ENCODE measurements at places on chromosomes 16 and 17.

- DNase-seq, result no peak
These were observed 52.4 kb upstream of the IRX5 start for GRCh38 chr16:54878301-54878700.

- no peak for DNase-seq
These were observed 14.8 kb downstream of the VASN start for GRCh38 chr16:4386451-4386805.

- DNase-seq, result no peak
These were observed 2.8 kb upstream of the LPCAT2 start for GRCh38 chr16:55506083-55506482.

GRCh38 chr17:27810902-27811557, 10.7 kb upstream of the NOS2 start:
- DNase-seq, result no peak

DNA sequence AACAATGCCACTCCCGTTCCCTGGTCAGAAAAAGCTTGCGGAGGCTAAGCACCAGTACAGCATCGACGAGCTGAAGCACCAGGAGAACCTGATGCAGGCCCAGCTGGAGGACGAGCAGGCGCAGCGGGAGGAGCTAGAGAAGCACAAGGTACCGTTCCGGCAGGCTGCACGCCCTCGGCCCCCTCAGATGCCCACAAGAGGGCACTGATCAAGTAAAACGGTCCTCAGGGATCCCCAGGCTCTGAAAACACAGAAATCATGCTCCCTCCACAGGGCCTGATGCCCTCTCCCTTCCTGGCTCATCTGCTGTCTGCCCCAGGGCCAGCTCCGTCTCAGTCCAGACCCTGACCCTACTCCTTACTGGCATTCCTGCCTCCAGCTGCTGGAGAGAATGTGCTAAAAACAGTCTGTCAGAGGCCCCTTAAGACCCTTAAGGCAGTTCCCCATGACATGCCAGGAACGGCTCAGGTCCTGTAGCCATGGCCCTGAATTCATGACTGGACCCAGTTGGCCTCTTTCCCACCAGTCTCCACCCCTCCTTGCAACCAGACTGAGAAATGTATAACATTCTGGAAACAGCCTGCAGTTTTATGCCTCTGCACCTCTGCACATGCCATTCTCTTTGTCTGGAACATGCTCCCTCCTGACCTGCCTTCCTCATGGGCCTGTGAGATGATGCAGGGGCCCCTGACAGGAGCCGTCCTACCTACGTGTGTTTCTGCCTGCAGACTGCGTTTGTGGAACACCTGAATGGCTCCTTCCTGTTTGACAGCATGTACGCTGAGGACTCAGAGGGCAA, 21.8 kb downstream of the DRC3 start:
- DNase-seq, result peak; percentile 42

DNA sequence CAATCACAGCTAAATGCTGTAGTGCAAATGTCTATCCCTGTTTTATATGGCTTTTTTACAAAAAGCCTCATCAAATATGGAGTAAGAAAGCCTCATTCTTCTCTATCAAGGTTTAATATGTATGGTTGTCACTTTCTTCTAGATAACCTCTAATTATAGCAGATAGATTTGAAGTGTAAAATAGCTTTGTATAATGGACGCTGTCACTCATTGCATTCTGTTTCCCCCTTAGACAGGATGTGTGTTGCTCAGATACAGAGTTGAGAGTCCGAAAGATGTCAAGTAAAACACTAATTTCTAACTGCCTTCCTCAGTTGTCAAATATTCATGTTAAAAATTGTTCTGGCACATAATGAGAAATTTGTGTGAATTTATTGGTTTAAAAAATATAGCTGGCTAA, 88.0 kb downstream of the NLK start:
- DNase-seq, result no peak

DNA sequence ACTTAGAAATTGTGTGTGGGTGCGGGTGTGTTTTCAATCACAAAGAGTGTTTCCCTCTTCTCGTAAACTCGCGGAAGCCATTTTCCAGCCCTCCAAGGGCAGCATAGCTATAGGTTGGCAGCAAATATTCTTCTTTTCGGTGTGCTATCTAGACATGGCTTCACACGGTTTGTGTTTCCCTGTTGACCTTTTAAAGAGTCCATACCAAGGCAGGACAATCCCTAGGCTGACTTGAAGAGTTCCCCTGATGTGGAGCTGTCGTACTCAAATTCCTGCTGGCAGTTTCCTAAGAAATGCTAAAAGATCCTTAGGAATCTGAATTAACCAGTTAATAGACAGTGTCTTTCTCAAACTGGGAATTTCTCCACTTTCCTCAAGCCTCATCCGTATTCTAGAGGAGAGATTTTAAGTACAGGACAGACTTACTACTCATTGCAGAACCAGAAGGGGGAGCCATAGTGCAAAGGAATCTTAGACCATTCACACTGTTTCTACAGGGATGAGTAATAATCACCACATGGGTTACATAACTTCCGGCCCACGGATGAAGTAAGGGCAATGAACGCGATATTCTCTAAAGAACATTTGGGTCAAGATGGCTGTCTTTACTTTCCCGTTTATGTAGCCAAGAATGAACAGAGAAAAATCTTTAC, 288.6 kb upstream of the ELAC2 start:
- DNase-seq, result no peak

DNA sequence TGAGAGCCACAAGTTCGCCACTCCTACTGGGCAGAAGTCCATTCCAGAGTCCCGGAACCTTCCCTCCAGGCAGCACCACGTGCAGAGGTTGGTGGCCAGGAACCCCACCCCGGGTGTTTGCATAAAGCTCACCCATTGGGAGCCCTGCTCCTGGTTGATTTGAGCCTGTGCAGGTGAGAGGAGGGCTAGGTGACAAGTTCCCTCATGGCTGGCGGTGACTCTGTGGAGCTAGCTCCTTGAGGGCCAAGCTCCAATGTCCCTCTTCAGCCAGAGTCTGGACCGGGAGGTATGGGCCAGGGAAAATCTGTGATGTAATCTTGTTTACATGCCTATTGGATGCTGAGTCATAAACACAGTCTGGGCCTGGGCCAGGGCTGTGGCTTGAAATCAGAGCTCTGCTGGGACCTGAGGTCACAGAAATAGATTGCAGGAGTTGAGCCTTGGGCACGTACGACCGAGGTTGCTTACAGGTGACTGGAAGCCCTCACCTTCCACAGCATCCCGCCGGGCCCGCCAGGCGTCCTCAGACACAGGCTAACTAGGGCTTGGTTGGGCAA, 118.9 kb downstream of the AATF start:
- no peak for DNase-seq

DNA sequence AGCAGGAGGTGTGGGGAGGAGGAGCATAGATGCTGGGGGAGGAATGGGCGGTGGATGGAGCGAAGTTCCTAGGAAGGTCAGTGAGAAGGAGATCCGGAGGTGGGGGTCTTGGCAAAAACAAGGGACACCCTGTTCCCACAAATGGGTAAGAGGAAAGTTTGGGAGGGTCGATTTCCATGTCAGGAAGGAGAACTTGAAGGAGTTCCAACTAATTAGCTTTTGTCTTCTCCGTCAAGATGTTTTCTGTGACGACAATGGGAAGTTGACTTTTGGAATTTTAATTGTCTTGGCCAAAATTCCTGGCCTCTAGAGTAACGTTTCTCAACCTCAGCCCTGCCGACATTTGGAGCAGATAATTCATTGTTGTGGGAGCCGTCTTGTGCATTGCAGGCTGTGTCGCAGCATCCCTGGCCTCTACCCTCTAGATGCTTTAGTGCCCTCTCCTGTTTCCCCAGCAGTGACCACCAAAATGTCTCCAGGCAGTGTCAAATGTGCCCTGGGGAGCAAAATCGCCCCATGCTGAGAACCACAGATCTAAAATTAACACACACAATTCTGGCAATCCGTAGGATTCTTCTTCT, 97.1 kb downstream of the PITPNC1 start:
- DNase-seq, result no peak

GRCh38 chr17:7137171-7137943, 22.7 kb upstream of the ASGR2 start:
- no peak for DNase-seq

DNA sequence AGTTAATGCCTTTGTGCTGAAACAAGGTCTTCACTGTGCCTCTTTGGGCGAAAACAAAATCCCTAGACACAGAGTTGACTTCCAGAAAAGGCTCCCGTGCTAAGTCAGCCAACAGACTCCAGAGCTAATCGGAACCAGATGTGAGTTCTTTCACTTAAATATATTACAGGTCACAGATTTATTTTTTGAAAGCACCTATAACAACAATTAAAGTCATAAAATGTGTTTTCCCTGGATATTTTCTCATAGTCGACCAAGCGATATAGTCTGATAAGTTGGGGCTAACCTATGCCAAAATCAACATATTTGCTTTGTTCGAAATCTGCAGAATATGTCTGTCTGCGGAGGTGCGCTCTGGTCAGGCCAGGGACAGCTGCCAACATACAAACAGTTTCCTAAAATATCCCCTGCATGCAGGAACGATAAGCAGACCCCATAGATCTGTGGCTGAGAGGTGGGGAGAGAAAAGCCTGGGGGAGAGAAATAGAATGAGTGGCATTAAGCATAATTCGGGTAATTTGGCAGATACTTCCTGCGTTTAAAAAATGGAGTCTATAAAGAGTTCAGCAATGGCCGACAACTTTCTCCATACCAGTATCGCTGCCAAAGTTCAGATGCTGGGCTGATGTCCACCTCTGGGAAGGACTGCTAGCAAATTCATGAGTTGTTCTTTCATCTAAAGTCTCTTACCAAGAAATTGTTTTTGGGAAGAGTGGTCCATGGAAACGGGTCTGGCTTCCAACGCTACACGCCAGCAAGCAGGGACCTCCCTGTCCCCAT, 50.8 kb upstream of the MYH10 start:
- DNase-seq, result no peak

DNA sequence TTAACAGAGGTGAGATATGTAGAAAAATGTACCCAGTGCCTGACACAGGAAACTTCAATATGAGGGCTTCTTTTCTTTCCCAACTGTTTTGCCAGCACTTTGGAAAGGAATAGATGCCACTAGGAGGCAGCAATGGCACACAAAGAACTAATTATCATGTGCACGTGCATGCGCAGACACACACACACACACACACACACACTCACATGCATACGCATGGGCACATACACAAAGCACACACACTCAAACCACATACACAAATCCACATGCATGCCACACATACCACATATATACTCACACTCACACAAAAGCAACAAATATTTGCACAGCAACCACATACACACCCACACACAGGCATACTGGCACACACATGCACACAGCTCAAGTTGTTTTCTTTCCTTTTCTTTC, 8.8 kb upstream of the CEP112 start:
- peak; percentile 58 for DNase-seq

- DNase-seq, result no peak
These were observed at the start of gene APOH for GRCh38 chr17:66228887-66229782. TSS of gene APOH (minus strand) at chr17:66229415. CDS start at chr17:66229379, 36 bp downstream.

DNA sequence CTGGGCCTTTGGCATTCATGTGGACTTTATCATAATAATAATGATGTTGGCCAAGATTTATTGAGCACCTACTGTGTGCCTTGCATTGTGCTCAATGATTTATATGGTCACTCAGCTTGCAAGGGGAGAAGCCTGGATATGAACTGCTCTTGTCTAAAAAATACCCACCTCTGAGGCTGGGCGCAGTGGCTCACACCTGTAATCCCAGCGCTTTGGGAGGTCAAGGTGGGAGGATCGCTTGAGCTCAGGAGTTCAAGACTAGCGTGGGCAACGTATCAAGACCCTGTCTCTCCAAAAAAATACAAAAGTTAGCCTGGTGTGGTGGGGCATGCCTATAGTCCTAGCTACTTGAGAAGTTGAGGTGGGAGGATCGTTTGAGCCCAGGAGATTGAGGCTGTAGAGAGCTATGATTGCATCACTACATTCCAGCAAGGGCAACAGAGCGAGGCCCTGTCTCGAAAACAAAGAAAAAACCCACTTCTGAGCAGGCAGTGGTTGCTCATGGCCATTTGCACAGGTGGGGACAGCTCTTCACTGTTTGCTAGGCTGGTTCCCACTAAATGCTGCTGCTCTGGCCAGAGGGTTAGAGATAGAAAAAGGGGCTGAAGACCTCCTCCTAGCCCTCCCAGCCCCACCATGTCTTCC, 4.3 kb upstream of the ADGRG1 start:
- no peak for DNase-seq

GRCh38 chr17:6686026-6686425, 27.1 kb downstream of the SLC13A5 start:
- DNase-seq, result no peak

- DNase-seq, result no peak
These were observed 51.3 kb upstream of the FA2H start for GRCh38 chr16:74825941-74826340.

- no peak for DNase-seq
These were observed 416 bp downstream of the METTL26 start for GRCh38 chr16:635573-636205.

GRCh38 chr17:2954898-2955445, 108.4 kb downstream of the OR1D5 start:
- no peak for DNase-seq

DNA sequence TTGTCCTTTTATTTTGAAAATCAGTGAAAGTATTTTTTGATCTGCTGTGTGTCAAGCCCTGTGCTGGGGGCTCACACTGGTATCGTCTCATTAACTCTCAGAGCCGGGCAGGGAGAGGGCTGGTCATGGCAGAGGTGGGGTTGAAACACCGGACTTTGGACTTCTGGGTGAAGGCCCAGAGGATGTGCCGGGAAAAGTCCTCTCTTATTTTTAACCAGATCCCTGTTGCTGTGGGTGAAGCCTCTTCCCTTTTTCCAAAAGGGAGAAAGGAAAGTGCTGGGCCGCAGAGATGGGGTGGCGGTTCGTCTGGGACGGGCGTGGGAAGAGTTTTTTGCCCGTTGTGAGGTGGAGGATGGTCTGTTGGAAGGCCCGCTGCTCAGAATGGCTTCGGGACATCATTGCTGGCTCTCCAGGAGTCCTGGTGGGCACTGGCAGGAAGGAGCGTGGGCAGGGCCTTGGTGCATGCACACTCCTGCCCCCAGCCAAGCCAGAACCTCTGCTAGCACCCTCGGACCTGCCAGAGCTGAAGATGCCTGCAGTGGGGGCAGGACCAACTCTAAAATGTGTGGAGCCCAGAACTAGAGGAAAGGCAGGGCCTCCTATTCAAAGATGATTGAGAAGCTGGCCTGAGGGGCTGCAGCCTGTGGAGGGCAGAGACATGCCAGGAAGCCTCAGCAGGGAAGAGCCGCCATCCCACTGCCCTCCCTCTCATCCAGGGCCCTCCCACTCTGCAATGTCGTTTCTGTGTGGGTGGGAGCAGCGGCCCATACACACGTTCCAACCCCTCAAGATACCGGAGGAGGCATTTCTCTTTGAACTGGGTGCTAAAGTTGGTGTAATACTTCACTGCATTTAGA, 213.2 kb downstream of the CCDC182 start:
- DNase-seq, result no peak

GRCh38 chr16:1192384-1193073, 32.5 kb downstream of the TPSG1 start:
- DNase-seq, result no peak

- no peak for DNase-seq
These were observed 80.5 kb upstream of the KIFC3 start for GRCh38 chr16:57882792-57883191.

DNA sequence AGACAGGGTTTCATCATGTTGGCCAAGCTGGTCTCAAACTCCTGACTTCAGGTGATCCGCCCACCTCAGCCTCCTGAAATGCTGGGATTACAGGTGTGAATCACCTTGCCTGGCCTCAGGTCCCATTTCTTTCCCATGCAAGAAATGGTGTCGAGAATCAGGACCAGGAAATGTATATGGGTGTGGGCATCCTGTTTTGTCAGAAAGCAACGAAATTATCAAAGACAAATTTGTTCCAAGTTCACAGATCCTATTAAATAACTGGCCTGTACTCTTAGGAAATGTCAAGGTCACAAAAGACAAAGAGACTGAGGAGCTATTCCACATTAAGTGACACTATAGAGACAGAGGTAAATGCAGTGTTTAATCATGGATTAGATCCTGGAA, 17.1 kb upstream of the ST6GALNAC1 start:
- no peak for DNase-seq
